CD4-positive, alpha-beta T cell treated with Interleukin-10 for 1 hour (primary cell): ENCODE measurements at places on chromosomes 11 and 22.

GRCh38 chr11:27913650-27914049, 194.3 kb downstream of the KIF18A start:
- DNase-seq = no peak

DNA sequence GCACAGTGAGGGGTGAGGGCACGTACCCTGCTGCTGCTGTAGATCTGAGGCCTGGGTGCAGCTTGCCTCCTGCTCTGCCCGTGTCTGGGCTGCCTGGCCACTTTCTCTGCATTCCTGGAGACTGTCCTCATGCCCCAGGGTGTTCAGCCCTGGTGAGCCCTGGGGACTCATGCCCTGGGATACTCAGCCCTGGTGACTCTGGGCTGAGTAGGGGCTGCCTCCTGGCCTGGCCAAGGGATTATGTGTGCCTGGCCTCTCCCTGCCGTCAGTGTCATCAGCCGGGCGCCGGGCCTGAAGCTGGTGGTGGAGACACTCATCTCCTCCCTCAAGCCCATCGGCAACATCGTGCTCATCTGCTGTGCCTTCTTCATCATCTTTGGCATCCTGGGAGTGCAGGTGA, 94.7 kb downstream of the CACNA1I start:
- no peak for DNase-seq

DNA sequence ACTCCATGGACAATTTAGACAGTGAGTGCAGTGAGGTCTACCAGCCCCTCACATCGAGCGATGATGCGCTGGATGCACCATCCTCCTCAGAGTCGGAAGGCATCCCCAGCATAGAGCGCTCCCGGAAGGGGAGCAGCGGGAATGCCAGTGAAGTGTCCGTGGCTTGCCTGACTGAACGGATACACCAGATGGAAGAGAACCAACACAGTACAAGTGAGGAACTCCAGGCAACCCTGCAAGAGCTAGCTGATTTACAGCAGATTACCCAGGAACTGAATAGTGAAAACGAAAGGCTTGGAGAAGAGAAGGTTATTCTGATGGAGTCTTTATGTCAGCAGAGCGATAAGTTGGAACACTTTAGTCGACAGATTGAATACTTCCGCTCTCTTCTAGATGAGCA, 51.4 kb downstream of the SPECC1L start:
- no peak for DNase-seq

GRCh38 chr22:41273128-41273527, 12.9 kb downstream of the RANGAP1 start:
- no peak for DNase-seq

- DNase-seq = no peak
Measured at GRCh38 chr22:39723899-39724351, 153.4 kb downstream of the CACNA1I start.

DNA sequence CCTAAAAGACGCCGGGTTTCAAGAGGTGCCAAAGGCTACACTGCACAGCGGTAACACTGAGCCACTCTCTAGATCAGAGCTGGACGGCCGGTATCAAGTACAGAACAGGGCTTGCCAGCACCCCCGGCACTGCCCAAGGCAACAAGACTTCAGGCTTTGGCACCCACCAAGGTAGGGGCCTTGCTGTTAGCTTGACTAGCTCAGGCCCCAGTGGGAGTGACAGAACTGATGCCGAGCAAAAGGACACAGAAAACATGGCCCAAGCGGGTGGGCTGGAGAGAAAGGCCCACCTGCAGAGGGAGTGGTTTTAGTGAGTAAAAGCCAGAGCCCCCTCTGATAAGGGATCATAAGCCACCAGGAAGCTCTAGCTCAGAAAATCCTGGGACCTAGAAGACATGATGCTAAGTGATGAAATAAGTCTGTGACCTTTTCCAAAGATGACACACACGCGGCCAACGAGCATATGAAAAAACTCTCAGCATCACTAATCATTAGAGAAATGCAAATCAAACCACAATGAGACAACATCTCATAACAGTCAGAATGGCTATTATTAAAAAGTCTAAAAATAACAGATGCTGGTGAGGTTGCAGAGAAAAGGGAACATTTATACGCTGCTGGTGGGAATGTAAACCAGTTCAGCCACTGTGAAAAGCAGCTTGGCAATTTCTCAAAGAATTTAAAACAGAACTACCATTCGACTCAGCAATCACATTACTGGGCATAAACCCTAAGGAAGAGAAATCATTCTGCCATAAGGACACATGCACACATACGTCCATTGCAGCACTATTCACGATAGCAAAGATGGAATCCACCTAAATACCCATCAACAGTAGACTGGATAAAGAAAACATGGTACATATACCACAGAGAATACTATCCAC, 12.9 kb downstream of the EHD1 start:
- DNase-seq = no peak

GRCh38 chr22:22986008-22986407, 84.3 kb upstream of the GNAZ start:
- no peak for DNase-seq

GRCh38 chr22:48919187-48919590, 908.5 kb downstream of the BRD1 start:
- no peak for DNase-seq

DNA sequence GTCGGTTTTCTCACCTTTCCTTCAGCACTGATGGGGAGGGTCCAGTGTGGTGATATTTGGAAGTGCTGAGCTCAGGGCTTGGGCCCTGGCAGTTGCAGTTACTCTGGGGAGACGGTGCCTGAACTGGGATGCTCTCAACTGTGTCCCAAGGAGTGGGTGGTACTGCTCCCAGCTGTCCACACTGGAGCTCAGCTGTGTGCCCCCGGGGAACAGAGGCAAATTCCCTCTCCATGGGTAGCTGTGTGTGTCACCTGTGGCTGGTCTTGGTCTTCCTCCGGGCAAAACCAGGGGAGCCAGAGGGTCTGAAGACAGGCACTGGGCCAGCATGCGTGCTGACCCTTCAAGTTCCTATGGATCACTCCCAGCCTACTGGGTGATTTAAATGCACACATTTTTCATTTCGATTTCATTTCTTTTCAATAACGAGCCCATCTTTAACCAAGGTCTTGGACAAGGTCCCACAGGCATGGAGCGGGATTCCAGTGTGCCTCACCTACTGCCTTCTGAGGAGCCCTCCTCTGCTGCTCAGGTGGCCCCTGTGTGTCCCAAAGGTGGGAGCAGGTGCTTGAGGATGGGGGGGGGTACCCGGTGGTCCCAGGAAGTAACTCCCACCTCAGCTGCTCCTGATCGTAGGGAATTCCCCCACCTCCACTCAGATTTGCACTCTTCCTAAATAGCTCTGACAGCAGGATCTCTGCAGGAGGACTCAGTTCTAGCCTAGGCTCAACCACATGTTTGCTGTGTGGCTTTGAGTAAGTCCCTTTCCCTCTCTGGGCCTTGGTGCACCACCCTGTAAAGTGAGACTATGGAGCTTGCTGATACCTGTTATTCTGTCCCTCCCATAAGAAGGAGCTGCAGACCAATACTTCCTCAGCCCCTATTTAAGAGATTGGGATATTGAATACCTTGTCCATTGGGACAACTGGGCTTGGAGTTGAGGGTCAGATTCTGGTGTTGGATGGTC, 16.8 kb downstream of the PRDM11 start:
- DNase-seq = no peak

DNA sequence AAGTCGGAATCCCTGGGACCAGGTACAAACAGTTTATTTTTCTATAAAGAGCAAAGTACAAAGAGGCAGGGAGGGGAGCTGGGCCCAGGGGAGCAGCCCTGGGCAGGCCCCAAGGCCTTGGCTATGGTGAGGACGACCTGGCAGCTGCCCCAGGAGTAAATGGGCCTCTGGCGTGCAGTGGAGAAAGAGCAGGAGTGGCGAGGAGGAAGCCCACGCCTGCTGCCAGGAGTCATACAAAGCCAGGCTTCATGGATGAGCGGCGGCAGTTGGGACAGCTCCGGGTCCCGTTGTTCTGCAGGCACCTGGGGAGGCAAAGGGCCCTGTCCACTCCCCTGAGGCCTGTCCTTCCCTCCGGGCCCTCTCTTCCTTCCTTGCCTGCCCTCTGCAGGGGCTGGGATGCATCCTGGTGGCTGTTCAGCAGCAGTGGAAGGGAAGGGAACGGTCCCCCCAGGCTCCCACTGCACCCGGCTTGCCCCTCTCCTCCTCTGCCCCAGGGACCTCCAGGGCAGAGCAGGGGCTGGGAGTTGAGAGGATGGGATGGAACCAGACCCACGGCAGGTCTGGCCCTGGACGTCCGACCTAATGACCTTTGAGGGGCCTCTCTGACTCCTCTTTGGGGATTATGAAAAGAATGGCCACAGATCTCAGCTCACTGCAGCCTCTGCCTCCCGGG, 11.1 kb downstream of the RAPSN start:
- no peak for DNase-seq

DNA sequence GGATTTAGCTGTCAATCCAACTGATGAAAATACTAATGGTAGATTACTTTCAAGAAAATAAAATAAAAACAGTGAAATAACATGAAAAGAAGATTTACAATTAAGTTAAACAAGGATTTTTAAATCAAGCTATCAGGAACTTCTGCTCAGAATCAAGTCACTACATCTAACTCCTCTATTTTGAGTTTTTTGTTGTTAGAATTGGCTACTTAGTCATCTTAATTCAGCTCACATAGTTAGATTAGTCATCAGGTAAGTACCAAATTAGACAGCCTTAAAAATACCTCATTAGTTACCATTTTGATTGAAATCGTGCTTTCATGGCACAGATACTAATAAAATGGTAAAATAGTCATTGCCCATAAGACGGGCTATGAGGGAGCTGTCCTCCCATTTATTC, 35.8 kb downstream of the BTG4 start:
- DNase-seq = no peak

DNA sequence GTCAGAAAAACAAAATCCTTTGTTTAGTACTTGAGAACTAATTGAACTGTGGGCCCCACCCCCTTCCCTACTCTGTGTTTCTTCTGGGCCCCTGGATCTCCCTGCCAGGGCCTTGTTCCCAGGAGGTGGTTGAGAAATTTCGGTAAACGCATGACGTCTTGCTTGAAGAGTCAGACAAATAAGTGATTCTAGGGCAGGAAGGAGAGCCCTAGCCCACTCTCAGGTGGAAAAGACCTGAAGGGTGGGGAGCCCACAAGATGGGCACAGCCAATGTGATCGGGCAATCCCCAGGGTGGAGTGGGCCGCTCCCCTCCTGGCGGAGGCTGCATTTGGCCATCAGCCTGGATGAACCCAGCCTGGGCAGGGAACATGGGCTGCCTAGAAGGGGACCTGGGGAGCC, 16.8 kb upstream of the P2RY2 start:
- no peak for DNase-seq

DNA sequence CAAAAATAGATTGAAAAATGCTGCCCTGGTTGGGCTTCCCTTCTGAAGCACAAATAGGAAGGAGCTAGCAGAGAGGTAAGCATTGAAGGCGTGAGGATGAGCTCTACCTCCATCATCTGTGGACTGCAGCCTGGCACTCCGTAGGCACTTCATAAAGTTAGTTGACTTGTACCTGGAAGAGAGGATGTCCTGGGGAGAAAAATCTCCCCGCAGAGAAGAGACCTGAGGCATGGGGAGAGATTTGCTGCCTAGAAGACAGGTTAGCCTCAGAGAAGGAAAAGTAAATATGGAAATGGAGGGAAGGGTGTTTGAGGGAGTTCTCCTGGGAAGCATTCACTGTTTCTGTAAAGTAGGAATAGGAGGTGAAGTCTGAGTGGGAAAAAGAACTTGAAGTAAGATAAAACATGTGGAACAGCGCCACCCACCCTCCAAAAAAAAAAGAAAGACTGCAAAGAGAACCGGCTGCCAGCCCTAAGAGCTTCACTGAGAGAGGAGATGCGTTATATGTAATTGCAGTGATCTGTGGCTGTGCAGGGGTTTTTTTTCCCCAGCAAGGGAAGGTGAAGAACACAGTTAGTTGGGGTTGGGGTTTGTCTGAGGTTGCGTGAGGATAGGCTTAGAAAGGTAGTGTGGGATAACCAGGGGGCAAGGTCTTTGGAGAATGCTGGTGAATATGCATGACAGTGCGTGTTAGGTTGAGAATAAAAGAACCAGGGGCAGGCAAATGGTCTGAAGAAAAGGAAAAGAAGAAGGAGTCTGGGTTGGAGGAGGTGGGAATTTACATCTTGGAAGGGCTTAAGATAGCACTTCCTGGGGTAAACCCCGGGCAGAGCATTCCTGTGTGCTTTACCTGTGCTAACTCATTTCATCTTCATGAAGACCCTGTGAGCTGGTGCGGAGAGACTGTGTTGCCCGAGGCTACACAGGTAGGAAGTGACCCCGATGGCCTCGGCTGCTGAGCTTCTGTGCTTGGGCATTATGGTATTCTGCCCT, 16.0 kb downstream of the TNRC6B start:
- DNase-seq = no peak

DNA sequence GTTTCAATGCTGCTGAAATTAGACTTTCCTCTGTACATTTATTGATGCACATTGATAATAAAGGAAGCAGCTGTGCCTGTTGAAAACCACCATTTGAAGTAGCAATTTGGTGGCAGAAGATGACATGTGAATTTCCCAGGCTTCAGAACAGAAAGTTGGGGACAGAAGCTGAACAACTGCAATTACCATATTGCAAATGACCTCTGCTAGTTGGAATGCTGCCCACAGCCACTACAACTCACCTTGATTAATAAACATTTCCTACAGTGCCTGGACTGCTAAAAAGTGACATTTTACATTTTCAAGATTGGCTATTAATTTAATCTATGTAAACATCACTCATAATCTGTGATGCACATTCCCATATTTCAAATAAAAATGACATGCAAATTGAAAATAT, 208.6 kb downstream of the LUZP2 start:
- DNase-seq = no peak

DNA sequence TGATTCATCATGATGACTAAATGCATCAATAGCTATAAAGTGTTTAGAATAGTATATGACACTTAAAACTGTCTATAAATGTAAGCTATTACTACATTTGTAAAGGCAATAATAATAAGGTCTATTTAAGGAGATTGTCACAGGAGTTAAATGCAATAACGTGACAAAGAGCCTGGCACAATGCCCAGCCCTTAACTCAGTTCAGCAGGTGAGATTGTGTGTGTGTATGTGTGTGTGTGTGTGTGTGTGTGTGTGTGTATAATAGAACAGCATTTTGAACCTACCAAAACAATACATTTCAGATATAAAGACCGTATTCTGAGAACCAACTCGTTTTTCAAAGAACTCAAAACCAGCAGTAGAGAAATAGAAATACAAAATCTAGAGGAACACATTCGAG, 177.5 kb downstream of the MYO18B start:
- DNase-seq = no peak
